Left forelimb (tissue), 1 donor: ENCODE measurements at places on chromosomes 2 and 18.
A peak's percentile ranks its signal among the peaks of the same experiment; 100 is the strongest.

- DNase-seq: no peak
Observed at GRCh38 chr18:71707985-71708500, 836.1 kb downstream of the CBLN2 start.

DNA sequence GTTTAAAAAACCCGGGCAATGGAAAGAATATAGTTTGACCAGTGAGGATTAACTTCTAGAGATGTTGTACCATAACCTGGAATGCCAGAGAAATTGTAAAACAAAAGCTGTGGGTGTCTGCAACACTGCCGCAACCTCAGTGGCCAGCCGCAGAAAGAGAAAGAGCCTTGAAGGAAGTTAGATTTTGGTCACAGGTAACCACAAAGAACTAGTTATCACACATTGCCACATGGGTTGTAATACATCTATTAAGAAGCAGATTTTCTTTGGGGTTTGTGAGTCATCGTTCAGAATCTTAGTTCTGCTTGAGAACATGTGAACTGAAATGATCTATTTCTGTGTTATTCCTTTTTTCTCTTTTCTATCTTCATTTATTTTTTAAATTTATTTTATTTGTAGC, 222.9 kb upstream of the AGAP1 start:
- no peak for DNase-seq

DNA sequence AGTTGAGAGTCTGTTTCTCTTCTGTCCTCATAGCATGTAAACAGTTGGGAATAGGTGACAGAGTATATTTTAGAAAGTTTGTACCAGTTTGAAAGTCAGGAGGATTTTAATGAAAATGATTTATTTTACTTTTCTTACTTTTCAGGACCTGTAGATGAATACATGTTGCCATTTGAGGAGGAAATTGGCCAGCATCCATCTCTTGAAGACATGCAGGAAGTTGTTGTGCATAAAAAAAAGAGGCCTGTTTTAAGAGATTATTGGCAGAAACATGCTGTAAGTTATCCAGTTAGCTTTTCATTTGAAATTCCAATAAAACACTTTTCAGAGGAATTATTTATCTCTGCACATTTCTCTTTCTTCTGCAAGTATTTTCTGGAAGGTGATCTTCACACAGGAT, 81.1 kb downstream of the ACVR2A start:
- no peak for DNase-seq

GRCh38 chr2:119544939-119545475, 758 bp downstream of the CFAP221 start:
- no peak for DNase-seq

GRCh38 chr2:73759285-73759764, 20.6 kb downstream of the DUSP11 start:
- DNase-seq: no peak

GRCh38 chr2:63679252-63679855, 90.6 kb downstream of the MDH1 start:
- no peak for DNase-seq

DNA sequence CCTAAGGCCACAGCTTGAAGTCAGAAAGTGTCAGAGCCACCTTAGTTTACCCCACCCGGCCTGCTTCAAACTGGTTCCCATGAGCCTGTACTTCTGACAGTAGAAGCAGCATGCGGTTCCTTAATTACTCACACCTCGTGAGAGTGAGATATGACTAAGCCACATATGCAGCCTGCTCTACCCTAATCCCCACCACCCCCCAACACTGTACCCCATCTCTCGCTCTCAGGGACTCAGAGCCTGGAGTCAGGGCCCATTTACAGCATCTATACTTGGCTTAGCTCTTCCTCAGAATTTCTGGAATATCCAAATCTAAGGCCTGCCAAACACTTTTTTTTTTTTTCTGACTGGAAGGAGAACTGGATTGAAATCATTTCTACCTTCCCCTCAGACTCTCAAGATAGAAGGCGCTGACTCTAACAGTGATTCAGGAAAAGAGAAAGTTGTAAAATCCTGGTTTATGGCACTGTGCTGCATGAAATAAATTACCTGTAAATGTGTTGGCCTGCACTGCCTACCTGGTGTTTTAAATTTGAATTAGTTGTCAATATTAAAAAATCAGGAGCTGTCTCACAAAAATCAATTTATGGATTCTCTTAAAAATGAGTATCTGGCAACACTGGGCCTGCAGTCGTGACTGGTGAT, 360.0 kb downstream of the RND3 start:
- DNase-seq: no peak

DNA sequence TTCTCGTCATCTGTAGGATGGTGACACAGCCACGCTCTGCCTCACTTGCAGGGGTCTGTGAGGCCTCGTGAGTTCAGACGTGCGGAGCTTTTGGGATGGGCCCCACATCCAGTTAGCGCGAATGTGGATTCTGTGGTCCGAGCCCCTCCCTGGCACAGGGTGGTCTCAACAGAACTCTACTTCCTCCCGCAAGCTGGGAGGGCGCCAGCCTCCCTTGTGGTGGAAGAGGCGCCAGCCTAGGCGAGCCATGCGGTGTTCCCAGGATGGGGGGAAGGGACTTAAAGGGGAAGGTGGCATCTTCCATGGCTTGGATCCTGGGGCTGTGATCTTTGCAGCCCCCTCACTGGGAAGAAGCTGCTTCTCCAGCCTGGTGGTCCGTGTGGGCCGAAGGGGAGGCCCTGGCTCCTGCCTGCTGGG, 1.4 kb downstream of the SNORC start:
- peak; percentile 60 for DNase-seq

DNA sequence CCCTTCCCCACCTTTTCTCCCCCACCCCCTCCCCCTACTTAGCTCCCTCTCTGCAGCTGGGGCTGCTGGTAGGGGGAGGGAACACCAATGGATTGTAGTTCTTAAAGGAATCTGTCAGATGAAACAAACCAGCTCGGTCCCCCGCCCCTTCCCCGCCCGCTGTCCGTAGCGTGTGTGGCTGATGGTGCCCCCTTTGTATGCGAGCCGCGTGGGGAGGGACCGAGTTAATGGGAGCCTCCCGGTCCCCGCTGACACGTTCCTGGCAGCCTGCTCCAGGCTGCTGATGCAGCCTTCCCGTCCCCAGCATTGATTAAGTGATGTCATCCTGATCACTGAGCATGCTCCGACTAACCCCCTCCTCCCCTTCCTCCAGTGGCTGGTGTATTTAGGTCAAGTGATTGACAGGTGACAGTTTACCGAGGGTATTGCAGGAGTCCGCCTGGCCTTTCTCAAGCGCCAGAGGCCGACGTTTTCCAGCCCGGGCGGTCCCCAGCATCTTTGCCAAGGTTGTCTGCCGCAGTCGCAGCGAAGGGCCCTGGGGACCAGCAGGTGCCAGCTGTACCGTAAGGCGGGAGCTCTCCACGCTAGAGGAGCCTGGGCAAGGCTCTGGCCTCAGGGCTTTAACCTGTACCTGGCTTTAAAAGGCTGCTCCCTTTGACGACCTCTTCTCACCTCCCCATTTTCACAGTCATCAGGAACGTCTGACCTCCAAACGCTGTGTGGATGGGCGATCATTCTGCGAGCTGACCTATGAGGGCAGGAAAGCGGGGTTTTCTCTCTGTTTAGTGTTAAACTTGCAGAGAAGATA, 1.8 kb downstream of the KIF5C start:
- no peak for DNase-seq

DNA sequence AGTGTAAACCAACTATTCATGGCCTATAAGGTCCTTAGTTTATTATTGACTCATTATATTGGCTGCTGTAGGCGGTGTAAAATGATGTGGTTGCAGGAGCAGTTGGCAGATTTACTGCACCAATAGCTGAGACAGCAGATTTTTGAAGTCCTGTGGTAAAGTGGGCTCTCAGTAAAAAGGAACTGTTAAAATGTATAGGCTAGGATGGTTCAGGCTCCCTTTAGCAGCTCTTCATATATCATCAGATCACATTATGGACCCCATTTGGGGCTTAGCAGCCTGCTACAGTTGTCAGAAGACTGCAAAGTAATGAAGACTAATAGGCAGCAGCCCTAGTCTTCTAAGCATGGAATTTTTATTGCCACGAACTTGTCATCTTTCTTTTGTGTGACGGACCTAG, 27.8 kb downstream of the MTX2 start:
- no peak for DNase-seq

DNA sequence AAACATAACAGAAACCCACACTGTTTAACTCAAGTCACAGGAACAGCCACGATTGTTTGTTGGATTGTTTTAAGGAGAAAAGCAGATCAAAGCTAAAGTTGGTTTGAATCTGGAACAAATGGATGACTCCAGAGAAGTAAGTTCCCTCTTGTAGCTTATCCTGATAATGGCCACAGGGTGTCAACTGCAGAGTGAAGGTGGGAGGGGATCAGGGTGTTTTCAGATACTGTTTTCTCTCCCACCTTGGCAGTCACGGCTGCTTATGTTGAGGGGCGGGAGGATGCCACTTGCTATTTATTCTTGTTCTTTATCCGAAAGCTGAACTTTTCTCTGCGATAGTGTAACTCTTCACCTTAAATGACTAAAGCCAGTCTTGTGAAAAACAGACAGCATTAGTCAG, 36.5 kb upstream of the INPP4A start:
- no peak for DNase-seq

DNA sequence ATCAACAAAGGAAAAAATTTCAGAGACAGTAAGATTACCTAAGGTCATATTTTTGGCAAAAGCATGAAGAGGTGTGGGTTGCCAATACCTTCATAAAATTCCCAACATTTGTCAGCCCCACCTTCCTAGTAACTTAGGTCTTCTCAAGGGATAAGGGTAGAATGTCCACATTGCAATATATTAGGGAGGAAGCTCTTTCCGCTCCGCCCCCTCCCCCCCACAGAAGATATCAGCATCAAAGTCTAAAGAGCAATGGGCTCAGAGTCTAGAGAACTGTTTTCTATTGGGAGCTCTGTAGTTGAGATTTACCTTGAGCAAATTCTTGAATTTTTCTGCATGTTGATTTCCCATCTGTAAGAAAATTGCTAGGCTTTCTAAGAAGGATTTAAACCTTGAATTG, 200.3 kb downstream of the CD226 start:
- no peak for DNase-seq

DNA sequence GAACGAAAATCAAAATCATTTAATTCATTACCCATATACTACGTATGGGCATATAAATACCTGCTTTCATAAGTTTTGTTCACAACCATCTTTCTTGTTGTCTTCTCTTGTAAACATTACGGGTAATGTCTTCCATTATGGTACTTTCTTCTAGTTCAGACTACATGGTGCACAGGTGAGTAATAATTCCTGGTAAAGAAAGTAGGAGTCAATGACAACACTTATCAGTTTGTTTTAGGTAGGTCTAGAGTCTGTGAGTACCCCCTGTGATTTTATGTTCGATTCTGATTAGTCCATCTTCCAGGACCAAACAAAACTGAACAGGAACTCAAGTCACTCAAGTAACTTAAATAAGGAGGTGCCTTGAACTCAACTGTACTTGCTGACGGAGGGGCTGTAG, 25.2 kb upstream of the CTLA4 start:
- DNase-seq: no peak

- DNase-seq: no peak
Observed at GRCh38 chr2:66704786-66705185, 269.9 kb downstream of the MEIS1 start.

DNA sequence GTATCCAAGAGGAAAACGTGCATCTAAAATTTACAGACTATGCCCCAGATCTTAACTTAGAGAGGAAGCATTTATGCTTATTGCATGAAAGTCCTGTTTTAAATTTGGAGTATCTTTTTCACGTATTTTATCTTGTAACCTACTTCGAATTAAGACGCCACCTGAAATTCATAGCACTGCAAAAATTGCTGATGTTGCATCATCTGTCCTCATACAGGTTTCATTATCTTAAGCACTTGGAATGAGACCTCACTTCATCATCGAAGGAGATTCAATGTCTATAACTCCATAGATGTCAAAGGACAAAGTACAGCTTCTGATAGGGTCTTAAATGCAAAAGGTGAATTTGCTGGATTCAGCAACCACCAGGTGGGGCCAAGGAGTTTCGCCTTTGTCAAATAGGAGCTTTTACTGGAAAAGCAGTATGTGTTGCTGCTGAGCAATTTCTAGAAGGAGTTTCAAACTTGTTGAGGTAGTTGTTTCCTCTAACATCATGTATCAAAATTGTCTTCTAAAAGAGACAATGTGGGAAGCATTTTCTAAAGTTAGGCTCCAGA, 106.4 kb upstream of the CCDC85A start:
- no peak for DNase-seq

- DNase-seq: no peak
Observed at GRCh38 chr2:74333175-74333574, 10.0 kb downstream of the SLC4A5 start.

DNA sequence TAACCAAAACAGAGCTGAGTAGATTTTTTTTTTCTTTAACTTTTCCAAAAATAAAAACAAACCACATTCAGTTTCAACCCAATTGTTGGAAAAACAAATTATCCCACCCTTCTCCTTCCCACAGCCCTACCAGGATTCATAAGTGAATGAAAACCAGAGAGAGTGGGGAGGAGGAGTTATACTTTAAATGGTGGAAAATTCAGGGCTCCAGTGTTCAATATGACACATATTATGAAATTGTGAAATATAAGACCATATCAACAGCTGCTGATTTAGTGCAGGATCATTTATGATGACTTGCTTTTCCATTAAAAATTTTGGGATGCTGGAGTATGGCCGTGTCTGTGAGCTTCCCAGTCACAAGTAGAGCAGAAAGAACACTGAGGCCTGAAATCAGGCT, 26.7 kb downstream of the COLEC12 start:
- no peak for DNase-seq

- no peak for DNase-seq
Observed at GRCh38 chr18:68937029-68937599, 139.2 kb downstream of the CCDC102B start.

DNA sequence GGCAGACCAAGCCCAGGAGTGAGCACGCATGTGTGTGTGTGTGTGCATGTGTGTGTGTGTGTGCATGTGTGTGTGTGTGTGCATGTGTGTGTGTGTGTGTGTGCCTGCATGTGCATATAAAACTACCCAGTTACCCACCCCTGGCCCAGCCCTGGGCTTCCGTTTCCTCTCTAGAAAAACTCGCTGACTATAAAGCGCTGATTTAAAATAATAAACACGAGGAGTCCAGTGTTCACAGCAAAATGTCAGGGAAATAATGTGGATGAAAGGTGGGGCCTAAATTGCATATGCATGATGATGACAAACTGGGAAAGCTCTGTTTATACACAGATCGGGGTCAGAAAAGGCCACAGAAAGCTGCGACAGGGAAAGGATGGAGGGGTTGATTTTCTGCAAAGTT, 7.5 kb downstream of the ADCY3 start:
- DNase-seq: no peak

- no peak for DNase-seq
Observed at GRCh38 chr2:203533676-203534591, 1.2 kb downstream of the RAPH1 start.

DNA sequence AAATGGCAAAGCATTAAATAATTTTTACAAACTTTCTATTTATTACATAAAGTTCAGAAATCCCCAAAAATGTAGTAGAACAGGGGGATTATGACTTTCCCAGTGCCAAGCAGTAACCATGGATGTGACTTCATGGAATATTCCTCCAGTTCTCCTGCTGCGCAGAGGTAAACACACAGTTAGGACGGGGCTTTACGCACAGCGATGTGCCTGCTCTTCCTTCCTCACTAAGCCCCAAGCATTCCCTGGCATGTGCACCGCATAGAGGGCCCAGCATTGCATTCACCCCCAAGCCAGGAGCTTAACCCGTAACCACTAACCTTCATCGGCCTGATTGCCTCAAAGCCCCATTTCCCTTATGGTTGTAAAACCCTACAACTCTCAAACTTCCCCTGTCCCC, 471.7 kb downstream of the SOX11 start:
- DNase-seq: no peak

- no peak for DNase-seq
Observed at GRCh38 chr2:5749347-5749746, 57.2 kb downstream of the SOX11 start.

- DNase-seq: no peak
Observed at GRCh38 chr2:143357966-143358365, 228.7 kb downstream of the ARHGAP15 start.
